Lung (tissue), 17 donors: ENCODE measurements at places on chromosomes 13 and 19.
A peak's percentile ranks its signal among the peaks of the same experiment; 100 is the strongest.

- DNase-seq = no peak
These were observed 7.1 kb upstream of the SAMD1 start for GRCh38 chr19:14097532-14098151.

GRCh38 chr13:69648340-69649062 is 459.1 kb upstream of the ATXN8OS start:
- DNase-seq = no peak

- no peak for DNase-seq
These were observed 609.5 kb downstream of the SLITRK1 start for GRCh38 chr13:83272652-83273240.

- DNase-seq = peak; percentile 71
These were observed at the start of gene DCLK1 for GRCh38 chr13:36131222-36131930. Gene DCLK1 (minus strand): TSS chr13:36131382.
